CD4-positive, alpha-beta T cell treated with Interleukin-4 for 1 hour (primary cell): ENCODE measurements at places on chromosomes 6 and 20.

GRCh38 chr6:12293235-12293930 is 3.2 kb downstream of the EDN1 start:
- DNase-seq = no peak

- DNase-seq = no peak
Observed at GRCh38 chr6:140061110-140062042, 686.9 kb upstream of the CITED2 start.

GRCh38 chr6:106745197-106745770 is 115.9 kb downstream of the QRSL1 start:
- no peak for DNase-seq

DNA sequence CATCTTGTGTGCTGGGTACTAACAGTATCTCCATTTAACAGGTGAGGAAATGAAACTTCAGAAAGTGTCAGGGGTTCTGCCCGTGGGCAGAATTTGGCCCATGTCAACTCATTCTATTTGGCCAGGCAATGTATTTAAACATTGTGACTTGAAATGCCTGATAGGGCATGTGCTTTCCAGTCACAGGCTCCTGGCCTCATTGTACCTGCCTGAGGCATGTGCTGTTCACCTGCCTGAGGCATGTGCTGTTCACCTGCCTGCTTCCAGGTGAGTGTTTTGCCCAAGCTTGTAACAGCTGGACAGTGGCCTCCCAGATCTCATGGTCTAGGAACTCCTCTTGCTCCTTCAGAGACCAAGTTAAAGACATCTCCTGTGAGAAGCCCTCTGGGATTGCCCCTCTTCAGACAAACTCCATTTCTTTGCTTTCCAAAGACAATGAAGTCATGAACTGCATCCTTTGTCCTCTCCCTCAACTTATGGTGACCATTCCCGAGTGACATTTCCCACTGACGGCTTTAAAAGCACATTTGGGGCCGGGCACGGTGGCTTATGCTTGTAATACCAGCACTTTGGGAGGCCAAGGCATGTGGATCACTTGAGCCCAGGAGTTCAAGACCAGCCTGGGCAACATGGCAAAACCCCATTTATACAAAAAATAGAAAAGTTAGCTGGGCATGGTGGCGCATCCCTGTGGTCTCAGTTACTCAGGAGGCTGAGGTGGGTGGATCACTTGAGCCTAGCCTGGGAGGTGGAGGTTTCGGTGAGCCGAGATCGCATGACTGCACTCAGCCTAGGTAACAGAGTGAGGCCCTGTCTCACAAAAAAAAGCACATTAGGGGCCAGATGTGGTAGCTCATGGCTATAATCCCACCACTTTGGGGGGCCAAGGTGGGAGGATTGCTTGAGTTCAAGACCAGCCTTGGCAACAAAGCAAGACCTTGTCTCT is 48.7 kb downstream of the BCAS4 start:
- no peak for DNase-seq

DNA sequence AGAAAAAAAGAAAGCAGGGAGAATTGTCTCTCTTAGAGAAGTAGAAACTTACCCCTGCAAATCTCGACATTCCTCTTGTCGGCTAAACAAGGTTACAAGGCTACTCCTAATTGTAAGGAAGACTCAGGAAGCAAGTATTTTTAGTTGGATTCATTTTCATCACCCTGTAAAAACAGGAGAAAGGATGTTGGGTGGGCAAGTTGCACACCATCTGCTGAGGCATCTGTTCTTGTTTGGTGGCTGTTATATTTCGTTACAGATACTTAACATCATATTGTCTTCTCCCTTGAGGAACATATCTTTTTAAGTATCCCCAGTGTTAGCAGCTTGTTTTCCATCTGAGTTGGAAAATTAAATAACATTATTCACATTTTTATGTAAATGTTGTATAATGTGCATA is 187.5 kb downstream of the PLCB4 start:
- no peak for DNase-seq

DNA sequence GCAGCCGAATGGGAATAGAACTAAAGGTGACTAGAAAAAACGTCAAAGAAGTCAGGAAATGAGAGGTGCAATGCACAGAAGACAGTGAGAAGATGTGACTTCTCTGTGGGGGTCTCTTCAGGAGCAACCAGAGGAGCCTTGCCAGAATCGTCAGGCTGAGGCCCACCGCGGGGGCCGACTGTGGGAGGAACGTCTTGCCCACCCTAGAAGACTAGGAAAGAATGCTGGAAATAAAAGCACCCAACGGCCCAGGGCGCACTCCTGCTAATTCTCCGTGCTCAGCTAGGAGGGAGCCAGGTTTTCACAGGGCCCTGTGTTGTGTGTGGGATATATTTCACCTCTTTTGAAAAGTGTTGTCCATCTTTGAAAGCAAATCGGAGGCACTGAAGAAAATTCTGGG is 129.2 kb downstream of the SMOC2 start:
- DNase-seq = no peak

GRCh38 chr6:116536216-116536621 is 9.3 kb downstream of the TRAPPC3L start:
- no peak for DNase-seq

DNA sequence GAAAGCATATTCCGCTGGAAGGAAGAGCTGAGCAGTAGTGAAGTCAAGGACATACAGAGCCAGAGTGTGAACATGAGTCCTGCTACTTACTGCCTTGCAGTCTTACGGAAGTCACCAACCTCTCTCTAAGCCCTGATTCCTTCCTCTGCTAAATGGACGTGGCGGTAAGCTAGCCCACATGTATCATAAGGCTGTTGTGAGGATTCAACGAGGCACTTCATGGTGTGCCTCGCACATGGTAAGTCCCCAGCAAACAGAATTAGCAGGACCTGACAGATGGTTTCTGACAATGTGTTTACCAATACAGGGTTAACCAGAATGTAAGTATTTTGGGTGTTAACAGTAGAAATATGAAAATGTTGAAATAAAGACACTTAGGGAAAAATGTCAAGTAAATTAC is 93.2 kb downstream of the IRF4 start:
- no peak for DNase-seq

GRCh38 chr6:90118581-90118980 is 178.1 kb downstream of the BACH2 start:
- no peak for DNase-seq

GRCh38 chr6:62150048-62150663 is 135.9 kb downstream of the KHDRBS2 start:
- DNase-seq = no peak

DNA sequence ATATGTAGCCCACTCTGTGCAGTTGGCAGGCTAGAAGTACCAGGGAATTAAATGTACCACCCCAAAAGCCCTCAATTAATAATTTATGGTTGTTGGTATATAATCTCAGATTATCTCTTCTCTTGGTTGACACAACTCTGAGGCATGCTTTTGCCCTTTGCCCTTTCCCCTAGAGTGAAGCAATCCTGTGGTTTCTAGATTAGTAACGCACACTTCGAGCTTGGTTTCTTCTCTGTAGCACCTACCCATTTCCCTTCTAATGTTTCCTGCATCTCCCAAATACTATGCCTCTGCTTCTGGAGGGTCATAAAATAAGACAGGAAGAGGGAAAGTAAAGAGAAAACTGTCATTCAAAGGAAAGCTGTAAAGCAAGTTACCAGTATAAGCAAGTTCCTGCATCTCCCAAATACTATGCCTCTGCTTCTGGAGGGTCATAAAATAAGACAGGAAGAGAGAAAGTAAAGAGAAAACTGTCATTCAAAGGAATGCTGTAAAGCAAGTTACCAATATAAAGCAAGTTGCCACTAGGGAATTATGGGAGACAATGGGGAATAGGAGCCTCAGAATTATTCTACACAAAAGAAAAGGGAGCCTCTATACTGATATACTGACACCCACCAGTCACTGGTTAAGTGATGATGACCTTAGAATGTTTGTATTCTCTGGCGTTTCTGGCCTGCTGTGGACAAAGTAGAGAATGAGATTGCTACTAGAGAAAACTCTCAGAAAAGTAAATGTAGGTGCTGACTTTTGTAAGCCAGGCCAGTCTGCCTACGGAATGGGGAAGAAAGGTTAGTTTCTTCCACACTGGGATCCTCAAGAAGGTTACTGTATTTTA is 862.6 kb upstream of the MAN1A1 start:
- no peak for DNase-seq

DNA sequence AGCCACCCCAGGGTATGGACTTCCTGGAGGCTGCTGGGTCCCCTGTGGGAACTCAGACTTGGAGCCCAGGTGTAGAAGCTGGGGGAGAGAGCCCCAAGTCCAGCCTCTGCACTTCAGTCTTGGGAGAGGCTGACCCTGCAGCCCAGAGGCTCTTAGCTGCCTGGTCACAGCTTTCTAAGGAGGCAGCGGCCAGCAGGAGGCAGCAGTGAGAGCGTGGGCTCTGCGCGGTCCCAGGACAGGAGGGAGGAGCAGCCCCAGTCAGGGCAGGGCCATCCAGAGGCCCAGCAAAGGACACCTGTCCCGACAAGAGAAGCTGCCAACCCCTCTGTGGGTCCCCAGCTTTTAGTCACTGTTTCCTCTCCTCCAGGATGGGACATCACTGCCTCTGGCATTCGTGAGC is 9.4 kb downstream of the TREML2 start:
- DNase-seq = peak; percentile 26

- DNase-seq = no peak
Observed at GRCh38 chr6:83365931-83366330, 64.9 kb downstream of the ME1 start.

GRCh38 chr20:46604551-46605133 is 46.6 kb downstream of the SLC13A3 start:
- DNase-seq = no peak

- no peak for DNase-seq
Observed at GRCh38 chr20:48128436-48128835, 343.2 kb upstream of the SULF2 start.

GRCh38 chr6:40634429-40634828 is 47.3 kb upstream of the LRFN2 start:
- no peak for DNase-seq

DNA sequence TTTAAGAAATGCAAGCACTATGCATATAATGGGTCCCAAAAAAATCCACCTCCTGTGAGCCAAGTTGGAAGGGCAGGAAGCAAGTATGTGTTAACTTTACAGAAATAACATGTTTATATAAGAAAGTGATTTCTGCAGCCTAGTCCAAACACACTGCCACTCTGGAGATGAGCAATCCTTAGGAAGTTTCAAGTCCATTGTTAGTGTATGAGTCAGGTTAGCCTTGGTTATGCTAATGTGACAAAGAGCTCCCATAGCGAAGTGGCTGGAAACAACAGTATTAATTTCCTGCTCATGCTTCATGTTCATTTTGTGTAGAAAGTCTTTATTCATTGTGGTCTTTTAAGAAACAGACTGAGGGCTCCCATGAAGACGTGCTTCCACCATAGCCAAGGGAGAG is 121.4 kb downstream of the TBXT start:
- DNase-seq = no peak

DNA sequence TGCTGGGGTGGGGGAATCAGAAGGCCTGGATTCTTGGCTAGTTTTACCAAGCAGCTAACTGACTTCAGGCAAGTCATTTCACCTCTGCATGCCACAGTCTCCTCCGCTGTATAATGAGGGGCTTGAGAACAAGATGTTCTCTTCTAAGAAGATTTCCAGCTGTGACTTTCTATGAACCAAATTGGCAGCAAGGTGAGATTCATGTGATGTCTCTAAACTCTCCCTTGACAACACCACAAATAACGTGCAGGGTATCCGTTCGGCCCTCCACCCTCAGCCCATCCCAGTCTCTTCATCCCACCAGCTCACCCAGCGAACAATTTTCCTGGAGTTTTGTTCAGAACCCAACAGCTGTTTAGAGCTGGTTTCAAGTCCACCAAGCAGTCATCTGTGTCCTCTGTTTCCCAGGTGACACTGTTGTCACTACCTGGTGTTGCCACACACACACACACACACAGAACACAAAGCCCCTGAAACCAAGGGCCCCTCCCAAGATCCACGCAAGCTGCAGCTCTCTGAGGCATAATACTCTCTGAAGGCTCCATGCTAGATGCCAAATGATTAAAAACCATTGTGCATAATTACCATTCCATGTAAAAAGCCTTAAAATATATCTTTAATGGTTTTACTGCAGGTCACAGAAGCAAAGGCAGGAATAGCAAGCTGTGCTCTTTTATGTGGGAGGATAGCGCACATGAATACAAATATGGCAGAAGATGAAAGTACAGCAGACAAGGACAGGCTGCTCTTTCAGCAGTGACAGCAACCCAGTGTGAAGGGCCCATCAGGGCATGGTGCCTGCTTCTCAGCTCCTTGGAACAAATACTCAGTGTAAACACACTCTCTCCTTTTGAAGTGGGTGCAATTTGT is 48.2 kb downstream of the ARHGAP18 start:
- no peak for DNase-seq

DNA sequence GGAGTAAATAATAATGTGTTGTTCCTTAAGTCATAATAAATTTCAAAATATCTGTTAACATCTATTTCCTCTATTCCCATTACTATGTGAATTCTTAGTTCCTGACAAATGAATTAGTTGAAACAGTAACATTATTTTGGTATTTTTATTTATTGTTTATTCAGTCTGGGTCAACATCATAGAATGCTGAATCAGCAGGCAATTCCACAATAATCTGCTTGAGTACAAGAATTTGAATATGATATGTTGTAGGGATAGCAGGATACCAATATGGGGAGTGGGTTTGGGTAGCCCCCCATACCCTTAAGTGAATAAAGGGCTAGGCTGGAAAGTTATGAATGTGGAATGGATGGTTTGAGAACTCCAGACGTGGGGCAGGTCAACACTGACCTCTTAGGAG is 373.2 kb upstream of the CHD6 start:
- DNase-seq = no peak

GRCh38 chr6:24016857-24017256 is 109.2 kb upstream of the NRSN1 start:
- DNase-seq = no peak

GRCh38 chr6:15901141-15902115 is 227.5 kb upstream of the MYLIP start:
- peak; percentile 11 for DNase-seq

DNA sequence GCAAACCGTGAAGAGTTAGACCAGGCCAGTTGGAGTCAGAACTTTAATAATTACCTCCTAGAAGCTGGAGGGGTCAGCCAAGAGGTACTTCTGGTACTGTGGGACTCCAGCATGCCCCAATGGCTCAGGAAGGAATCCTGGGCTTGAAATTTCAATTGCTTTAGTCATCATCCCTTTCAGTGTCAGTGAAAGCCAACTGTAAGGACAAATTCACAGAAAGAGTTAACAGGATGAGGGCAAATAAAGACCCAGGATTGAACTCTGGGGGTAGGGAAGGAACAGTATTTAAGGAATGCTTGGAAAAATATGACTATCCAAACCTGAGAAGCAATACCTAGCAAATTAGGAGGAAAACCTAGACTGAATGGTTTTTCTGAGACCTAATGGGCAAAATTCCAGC is 735.1 kb upstream of the MARCKS start:
- no peak for DNase-seq

GRCh38 chr6:72809746-72810379 is 188.0 kb downstream of the KCNQ5 start:
- no peak for DNase-seq
